HS-27A (cell line): ENCODE measurements at places on chromosomes 4 and X.

- no peak for DNase-seq
Observed at GRCh38 chr4:141130947-141131605, 2.2 kb downstream of the RNF150 start.

- DNase-seq, result no peak
Observed at GRCh38 chrX:50963842-50964241, 53.3 kb downstream of the BMP15 start.

GRCh38 chrX:111443946-111444345, 32.0 kb upstream of the DCX start:
- DNase-seq, result no peak

DNA sequence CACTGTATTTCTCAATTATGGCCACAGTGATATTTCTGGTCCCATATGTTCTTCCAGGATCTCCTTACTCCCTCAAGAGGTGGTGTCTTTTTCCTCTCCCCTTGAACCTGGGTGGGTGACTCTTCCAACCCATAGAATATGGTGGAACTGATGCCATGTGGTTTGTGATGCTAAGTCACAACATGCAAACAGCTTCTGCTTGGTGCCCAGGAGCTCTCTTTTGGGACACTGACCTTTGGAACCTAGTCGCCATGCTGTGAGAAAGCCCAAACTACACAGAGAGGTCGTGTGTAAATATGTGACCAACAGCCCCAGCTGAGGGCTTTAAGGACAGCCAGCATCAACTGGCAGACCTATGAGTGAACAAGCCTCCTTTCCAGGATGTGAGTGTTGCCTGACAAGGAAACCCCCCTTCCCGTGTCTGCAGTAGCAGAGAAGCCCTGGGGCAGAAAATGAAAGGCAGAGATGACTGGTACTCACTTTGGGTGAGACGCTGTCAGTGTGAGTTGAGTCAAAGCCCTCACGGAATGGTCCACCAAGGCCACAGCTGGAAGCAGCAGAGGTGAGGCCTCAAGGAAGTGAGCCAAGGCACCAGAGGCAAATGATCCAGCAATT, 223.4 kb downstream of the BCOR start:
- no peak for DNase-seq

- DNase-seq, result no peak
Observed at GRCh38 chr4:112085156-112086035, 59.9 kb upstream of the FAM241A start.

- no peak for DNase-seq
Observed at GRCh38 chrX:43656005-43656494, at the start of gene MAOA. Gene MAOA, plus strand, starts transcription at chrX:43656299. Its CDS starts 43 bp downstream, at chrX:43656342.

- DNase-seq, result no peak
Observed at GRCh38 chr4:123443401-123444289, 47.0 kb downstream of the SPRY1 start.

DNA sequence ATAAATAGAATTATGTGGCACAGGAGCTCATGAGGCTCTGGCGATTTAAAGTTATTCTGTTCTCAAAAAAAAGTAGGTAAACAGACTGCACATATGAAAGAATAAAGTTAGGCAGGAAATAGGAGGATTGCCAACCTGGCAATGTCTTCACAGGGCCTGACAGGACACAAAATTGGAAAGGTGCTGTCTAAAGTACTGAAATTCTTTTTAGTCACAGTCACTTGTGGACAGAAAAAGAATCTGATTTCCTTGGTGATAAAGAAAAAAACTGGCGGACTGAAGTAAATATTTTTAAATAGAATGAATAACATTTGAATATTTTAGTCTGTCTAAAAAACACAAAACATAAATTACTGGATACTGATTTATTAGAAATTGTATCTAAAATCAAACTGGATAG, 124.4 kb downstream of the VEGFC start:
- no peak for DNase-seq

- DNase-seq, result peak; percentile 46
Observed at GRCh38 chrX:139720136-139720535, 12.2 kb upstream of the MCF2 start.

- no peak for DNase-seq
Observed at GRCh38 chr4:20109391-20109790, 142.3 kb upstream of the SLIT2 start.

DNA sequence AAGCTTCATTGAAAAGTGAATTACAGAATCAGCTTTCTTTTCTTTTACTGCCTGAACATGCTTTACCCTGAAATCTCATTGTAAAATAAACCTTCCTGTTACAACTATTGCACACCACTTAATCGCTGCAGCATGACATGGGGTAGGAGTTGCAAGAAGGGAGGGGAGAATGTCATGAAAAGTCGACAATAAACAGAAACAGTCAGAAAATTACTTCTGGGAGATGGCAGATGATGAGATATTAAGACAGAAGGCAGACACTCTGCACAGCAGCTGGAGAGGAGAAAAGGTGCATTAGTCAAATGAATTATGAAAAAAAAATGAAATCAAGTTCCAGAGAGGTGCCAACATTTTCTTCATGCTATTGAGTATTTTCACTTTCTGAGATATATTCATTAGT, 287.7 kb downstream of the PCDH7 start:
- DNase-seq, result no peak

- no peak for DNase-seq
Observed at GRCh38 chrX:134373736-134374135, 86.2 kb upstream of the HPRT1 start.

- no peak for DNase-seq
Observed at GRCh38 chr4:38202242-38202641, 242.0 kb downstream of the PTTG2 start.

GRCh38 chr4:71261001-71261400, 77.8 kb upstream of the SLC4A4 start:
- no peak for DNase-seq

- no peak for DNase-seq
Observed at GRCh38 chr4:102631616-102632015, 129.2 kb downstream of the MANBA start.

- DNase-seq, result no peak
Observed at GRCh38 chrX:150478496-150479492, 89.6 kb upstream of the MTM1 start.

GRCh38 chr4:116401293-116401692, 684.1 kb downstream of the TRAM1L1 start:
- no peak for DNase-seq

DNA sequence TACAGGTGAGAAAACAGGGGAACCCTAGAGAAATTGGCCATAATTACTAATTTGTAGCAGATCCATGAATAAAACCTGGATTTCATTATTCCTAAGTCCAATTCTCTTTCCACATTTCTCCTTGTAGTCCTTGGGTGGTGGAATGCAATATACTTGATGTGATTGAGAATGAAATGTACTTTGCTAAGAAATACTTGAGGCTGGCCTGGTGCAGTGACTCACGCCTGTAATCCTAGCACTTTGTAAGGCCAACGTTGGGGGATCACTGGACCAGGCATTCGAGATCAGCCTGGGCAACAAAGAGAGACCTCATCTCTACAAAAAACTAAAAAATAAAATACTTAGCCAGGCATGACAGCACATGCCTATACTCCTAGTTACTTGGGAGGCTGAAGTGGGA, 15.9 kb downstream of the TMEM184C start:
- no peak for DNase-seq

DNA sequence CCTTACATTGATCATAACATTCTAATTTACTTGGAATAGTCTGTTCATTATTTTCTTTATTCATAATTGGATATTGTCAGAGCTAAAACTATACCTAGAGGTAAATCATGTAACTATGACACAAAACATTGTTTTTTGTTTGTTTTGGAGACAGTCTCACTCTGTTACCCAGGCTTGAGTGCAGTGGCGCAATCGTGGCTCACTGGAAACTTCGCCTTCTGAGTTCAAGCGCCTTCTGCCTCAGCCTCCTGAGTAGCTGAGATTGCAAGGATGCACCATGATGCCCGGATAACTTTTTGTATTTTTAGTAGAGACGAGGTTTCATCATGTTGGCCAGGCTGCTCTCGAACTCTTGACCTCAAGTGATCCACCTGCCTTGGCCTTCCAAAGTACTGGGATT, 265.2 kb downstream of the FBXO8 start:
- no peak for DNase-seq

- DNase-seq, result no peak
Observed at GRCh38 chr4:40782876-40783275, 33.1 kb downstream of the NSUN7 start.

DNA sequence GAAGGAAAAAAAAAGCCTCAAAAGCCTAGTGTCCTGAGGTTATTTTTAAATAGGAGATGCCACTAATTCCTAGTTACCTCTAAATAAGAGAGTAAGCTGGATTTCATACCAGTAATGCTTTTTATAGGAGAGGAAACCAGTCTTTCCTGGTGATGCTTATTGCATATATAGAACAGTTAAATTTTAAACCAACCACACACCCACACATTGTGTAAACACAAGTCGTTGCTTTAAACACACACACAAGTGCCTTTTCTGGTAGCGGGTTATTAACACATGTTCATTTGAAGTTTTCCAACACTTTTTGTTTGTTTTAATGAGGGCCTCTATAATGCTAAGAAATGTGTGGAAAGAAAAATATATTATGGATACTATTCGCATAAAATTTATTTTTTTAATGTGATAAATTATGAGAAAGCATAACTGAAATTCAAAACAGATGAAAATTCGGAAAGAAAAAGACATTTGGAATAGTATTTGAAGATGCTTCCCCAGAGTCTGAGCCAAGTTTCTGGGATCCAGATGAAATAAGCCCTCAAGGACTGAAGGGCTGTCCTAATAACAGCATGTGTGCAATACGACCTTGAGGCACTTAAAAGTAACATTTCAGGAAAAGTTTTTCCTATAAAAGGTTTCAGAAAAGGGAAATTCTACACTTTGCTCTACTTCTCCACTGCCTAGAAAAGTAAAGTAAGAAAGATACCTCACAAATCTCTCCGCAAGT, 2.0 kb downstream of the ANTXR2 start:
- no peak for DNase-seq

GRCh38 chr4:101956068-101956825, 165.7 kb downstream of the BANK1 start:
- DNase-seq, result no peak

GRCh38 chr4:19971829-19972228, 279.9 kb upstream of the SLIT2 start:
- no peak for DNase-seq

GRCh38 chrX:13452283-13452682, 117.1 kb upstream of the EGFL6 start:
- no peak for DNase-seq

DNA sequence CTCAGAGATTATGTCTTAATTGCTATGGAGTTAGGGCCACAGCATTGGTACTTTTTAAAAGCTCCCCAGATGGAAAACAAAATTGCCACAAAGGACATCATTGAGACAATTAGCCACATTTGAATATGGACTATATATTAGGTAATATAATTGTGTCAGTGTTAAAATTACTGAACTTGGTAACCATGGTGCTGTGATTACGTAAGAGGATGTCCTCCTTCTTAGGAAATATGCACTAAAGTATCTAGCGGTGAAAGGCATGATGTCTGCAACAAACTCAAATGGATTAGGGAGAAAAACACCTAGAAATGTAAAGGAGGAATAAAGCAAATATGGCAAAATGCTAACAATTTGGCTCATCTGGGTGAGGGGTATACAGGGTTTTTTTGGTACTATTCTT, 89.9 kb upstream of the PAK3 start:
- no peak for DNase-seq

DNA sequence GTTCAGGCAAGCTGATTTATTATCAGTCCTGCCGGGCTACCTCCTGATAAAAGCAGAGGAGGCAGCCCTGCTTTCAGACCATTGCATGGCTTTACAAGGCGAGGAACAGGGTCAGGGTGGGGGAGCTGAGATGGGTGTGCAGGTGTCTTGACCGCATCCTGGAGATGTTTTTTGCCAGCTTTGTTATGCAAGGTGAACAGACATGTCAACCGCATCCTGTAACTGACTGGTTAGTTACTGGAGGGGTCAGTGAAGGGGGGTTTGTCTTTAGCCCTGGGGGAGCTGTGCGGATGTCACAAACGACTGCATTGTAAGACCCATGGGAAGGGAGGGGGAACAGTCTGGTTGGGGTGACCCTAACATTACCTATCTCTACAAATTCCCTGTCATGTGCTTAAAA, 10.0 kb downstream of the ADAM29 start:
- DNase-seq, result no peak

GRCh38 chrX:3550160-3550751, 163.2 kb downstream of the PRKX start:
- no peak for DNase-seq

GRCh38 chrX:120457766-120458180, 11.3 kb downstream of the LAMP2 start:
- DNase-seq, result no peak

DNA sequence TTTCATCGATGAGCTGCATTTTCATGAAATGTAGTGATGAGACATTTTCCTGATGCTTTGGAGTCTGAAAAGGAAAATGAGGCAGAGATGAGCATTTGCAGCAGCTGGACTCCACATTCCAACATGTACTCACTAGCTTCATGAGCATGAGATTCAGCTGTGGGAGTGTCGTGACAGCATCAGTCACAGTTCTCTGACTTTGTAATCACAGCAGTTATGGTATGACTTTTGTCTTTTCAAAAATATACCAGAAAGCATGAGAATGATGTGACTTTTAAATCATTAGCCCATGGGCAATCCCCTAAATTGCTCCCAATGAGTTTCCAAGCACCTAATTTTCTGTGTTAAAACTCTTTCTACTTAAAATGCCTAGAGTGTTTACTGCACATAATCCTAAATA, 18.3 kb upstream of the MSL3 start:
- DNase-seq, result no peak
